Substantia nigra (tissue), 51 donors: ENCODE measurements at places on chromosomes 7 and 10.

DNA sequence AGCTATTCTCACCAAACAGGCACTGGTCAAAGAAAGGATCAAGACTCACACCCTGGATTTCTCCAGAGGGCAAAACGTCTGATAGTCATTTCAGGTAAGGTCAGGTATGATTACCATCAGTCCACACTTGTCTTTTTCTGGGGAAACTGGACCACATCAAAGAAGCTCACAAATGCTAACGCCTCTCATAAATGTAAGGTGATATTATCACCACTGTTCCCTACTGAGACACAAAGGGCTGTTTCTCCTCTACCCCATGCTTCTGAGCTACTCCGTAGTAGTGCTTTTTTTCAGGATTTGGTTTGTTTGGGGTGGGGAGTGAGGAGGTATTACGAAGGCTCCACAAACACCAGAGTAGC is 51.6 kb downstream of the CREB3L2 start:
- DNase-seq: no peak

- no peak for DNase-seq
These were observed 113.8 kb downstream of the MARCHF5 start for GRCh38 chr10:92404612-92405418.

GRCh38 chr7:1713502-1714484 is 43.7 kb downstream of the ELFN1 start:
- DNase-seq: no peak

- DNase-seq: no peak
These were observed 16.6 kb upstream of the WDFY4 start for GRCh38 chr10:48667960-48668590.

GRCh38 chr7:11517853-11518252 is 314.1 kb downstream of the THSD7A start:
- DNase-seq: no peak

- no peak for DNase-seq
These were observed 27.9 kb upstream of the SH2B2 start for GRCh38 chr7:102258749-102259107.

DNA sequence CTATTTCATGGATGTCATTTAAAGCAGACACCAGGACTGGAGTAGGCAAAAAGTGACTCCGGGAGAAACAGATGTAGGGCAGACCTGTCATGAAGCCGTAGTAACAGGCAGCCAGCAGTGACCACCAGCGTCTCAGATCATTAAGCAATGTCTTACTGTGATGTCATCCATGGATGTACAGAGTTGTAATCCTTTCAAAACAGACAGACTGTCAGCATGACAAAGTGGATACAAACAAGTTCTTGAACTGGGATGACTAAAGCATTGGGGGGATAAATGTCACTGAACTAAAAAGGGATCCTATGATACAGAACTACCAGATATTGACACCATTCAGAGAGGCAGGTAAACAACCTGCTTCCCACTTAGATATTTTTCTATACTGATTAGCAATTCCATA is 675.5 kb downstream of the PARD3 start:
- DNase-seq: no peak

DNA sequence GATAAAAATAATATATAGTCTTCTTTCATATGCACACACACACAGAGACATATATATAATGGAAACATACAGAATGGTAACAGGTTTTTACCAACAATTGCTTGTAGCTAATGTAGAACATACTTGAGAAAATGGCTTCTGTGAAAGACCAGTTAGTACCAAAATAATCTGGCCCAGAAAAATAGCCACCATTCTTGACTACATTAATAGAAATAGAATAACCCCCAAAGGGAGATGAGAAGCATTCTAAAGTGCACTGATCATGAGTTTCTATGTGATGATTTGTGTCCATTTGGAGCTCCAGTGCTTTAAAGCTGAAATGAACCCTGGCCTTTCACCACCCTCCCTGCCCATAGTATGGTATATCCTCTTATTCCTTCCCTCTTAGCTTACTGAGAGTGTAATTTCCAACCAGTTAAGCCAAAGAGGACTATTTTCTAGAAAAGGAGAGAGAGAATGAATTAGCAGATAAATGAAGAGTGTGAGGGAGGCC is 22.9 kb upstream of the IFIT2 start:
- no peak for DNase-seq

GRCh38 chr7:139515266-139515665 is 8.2 kb upstream of the CLEC2L start:
- DNase-seq: no peak
